Vagina (tissue), 2 donors: ENCODE measurements at places on chromosomes 1 and 21. TPM values are rescaled to one million over a fixed set of nuclear protein-coding genes. Genes with fewer than 3 reads are reported as not detected.
A peak's percentile ranks its signal among the peaks of the same experiment; 100 is the strongest.

Gene PLA2G5
- 2.7 TPM for total RNA-seq

Gene FAM163A
- total RNA-seq: 2.5 TPM

Gene C4BPB
- not detected for total RNA-seq

Gene CFAP74
- total RNA-seq: not detected

Gene CLDN17
- 2.2 TPM for total RNA-seq

Gene FAM110D
- total RNA-seq: 4.2 TPM

Gene NAXE
- 46.7 TPM for total RNA-seq

DNA sequence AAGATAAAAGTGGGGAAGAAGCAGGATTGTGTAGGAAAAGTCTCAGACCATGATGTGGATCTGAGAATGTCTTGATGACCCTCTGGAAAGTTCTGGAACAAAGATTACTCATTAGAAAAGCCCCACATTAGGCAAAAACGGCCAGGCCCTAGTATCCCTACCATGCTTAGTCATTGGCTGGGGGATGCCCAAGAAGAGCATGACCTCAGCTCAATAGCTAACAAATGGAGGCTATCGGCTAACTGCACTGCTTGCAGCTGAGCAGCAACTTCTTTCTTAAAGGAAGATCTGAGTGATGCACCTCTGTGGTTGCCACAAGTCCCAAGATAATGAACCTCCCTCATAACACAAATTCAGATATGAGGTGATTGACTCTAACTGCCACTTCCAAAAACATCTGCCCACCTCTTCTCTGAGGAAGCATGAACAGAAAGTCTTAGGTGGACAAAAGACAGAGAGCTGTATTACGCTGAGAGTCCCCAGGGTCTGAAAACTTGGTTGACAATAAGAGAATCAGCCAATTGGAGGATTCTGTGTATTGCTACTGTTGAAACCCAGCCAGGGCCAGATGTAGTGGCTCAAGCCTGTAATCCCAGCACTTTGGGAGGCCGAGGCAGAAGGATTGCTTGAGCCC is 64.6 kb upstream of the AK4 start:
- H3K27ac ChIP-seq: no peak overlapping the region
- DNase-seq: no peak
- no peak overlapping the region for H3K4me3 ChIP-seq
- H3K36me3 ChIP-seq: no peaks in the 10 kb centered on the region

DNA sequence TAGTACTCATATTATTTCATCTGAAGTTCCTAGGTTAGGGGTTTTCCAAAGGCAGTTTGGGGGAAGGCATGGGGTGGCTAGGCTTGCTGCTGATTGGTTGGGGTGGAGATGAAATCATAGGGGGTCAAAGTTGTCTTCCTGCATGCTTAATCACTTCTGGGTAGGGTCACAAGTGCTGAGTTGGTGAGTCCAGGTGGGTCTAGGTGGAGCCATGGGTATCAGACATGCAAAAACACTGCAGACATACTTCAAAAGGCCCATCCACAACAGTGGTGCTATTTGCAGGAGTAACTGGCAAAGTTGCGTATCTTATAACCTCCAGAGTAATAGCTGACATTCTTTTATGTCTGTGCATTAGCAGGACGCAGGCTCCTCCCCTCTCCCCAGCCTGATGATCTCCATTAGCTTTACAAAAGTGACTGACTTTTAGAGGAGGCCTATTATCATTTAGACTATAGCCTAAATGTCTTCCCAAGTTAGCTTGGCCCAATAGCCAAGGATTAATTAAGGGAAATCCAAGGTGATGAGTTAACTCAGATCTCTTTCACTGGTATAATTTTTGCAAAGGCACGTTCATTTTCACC is 374.4 kb upstream of the PRMT6 start:
- H3K27me3 ChIP-seq: no peaks in the 10 kb centered on the region
- H3K36me3 ChIP-seq: no peaks in the 10 kb centered on the region
- DNase-seq: no peak
- H3K4me3 ChIP-seq: no peak overlapping the region
- no peak overlapping the region for H3K27ac ChIP-seq

DNA sequence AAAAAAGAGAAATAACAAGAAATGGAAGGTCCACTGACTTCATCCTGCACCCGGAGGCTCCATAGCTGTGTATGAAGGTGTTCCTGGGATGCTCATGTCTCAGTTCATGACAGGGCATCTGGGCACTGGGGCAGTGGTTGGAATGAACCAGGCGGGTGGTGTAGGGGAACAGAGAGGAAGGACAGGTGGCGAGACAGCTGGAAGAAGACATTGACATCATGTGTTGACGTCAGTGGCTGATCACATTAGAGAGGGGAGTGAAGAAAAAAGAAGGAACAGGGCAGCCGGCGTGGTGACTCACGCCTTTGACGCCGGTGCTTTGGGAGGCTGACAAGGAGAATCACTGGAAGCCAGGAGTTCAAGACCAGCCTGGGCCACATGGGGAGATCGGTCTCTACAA is 50.1 kb downstream of the HUNK start:
- no peak overlapping the region for H3K27ac ChIP-seq
- H3K4me3 ChIP-seq: no peak overlapping the region
- DNase-seq: peak; percentile 49
- H3K4me1 ChIP-seq: no peaks in the 10 kb centered on the region
- no peaks in the 10 kb centered on the region for H3K36me3 ChIP-seq

GRCh38 chr1:110235834-110236682 is 25.9 kb downstream of the KCNC4 start:
- H3K27ac ChIP-seq: peak overlapping the region; percentile 46
- no peak for DNase-seq
- no peaks in the 10 kb centered on the region for H3K36me3 ChIP-seq
- peaks cover 13% of the 10 kb centered on the region for H3K4me1 ChIP-seq
- no peaks in the 10 kb centered on the region for H3K27me3 ChIP-seq

GRCh38 chr1:54500107-54500431 is 48.0 kb upstream of the ACOT11 start:
- peaks cover 14% of the 10 kb centered on the region for H3K4me1 ChIP-seq
- peak overlapping the region; percentile 51 for H3K4me3 ChIP-seq
- DNase-seq: no peak
- H3K27ac ChIP-seq: no peak overlapping the region

GRCh38 chr1:167305706-167306277 is 85.1 kb downstream of the POU2F1 start:
- H3K27ac ChIP-seq: no peak overlapping the region
- DNase-seq: no peak
- H3K36me3 ChIP-seq: no peaks in the 10 kb centered on the region
- no peaks in the 10 kb centered on the region for H3K27me3 ChIP-seq

DNA sequence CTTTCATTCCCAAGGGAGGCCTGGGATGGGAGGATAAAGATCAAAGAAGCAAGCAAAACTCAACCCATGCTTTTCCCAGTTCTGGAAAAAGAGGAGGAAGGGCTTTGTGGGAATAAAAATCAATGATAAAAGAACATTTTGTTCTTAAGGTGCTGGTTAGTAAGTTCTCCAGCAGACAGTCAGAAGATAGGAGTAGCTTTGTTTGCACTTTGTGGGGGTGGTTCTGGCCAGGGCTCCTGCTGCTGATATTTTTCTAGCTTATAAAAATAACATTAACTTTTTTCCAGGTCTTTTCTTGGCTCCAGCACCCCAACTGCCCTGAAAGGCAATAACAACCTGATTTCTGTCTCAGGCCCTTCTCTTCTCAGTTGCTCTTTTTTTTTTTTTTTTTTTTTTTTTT is 220.0 kb downstream of the FGGY start:
- H3K4me1 ChIP-seq: peaks cover 31% of the 10 kb centered on the region
- H3K36me3 ChIP-seq: no peaks in the 10 kb centered on the region
- H3K27me3 ChIP-seq: no peaks in the 10 kb centered on the region
- H3K27ac ChIP-seq: peak overlapping the region; percentile 43
- no peak overlapping the region for H3K4me3 ChIP-seq

DNA sequence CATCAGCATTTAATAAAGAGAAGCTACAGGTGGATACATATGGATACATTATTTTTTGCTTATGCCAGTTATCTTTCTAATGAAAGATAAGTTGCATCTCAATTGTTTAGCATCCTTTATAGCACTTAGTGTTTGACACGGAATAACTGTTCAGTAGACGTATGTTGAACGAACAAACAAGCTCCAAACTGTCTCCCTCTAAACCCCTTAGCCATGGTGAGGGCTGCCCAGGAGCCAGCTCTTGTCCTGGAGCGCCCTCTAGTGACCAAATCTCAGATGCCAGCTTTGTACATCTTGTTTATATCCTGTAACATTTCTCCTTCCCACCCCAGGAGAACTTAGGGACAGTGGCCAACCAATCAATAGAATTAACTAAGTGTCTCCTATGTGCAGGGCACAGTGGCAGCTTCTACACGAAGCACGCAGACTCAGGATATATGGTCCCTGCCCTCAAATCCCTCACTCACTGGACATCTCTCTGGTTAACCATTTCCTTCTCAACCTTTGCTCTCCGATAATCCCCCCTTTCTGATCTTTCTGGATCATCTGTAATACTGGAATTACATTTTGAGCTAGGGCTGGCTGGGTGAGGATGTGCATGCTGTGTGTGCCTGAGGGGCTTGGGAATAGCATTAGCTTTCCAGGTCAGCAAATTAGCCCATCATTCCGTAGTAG is 22.9 kb downstream of the KCNA10 start:
- no peaks in the 10 kb centered on the region for H3K4me1 ChIP-seq
- no peak overlapping the region for H3K4me3 ChIP-seq
- H3K27me3 ChIP-seq: no peaks in the 10 kb centered on the region
- no peak overlapping the region for H3K27ac ChIP-seq

GRCh38 chr21:25734654-25734903 is 125 bp downstream of the ATP5PF start:
- DNase-seq: no peak
- peaks cover 50% of the 10 kb centered on the region for H3K4me1 ChIP-seq
- peak overlapping the region; percentile 99 for H3K27ac ChIP-seq
- H3K27me3 ChIP-seq: no peaks in the 10 kb centered on the region

DNA sequence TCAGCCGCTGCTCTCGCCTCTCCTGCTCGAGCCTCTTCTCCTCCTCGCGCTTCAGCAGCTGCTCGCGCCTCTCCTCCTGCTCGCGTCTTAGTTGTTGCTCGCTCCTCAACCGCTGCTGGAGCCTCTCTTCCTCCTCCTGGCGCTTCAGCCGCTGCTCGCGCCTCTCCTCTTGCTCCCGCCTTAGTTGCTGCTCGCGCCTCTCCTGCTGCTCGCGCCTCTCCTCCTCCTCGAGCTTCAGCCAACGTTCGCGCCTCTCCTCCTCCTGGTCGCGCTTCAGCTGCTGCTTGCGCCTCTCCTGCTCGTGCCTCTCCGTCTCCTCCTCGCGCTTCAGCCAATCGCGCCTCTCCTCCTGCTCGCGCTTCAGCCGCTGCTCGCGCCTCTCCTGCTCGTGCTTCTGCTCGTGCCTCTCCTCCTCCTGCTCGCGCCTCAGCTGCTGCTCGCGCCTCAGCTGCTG is 3.7 kb downstream of the TCHH start:
- H3K27me3 ChIP-seq: peaks cover 12% of the 10 kb centered on the region
- H3K36me3 ChIP-seq: no peaks in the 10 kb centered on the region
- peak overlapping the region; percentile 33 for H3K4me3 ChIP-seq
- no peak overlapping the region for H3K27ac ChIP-seq
- no peak for DNase-seq

- no peaks in the 10 kb centered on the region for H3K27me3 ChIP-seq
- no peak overlapping the region for H3K27ac ChIP-seq
- H3K36me3 ChIP-seq: no peaks in the 10 kb centered on the region
- H3K4me1 ChIP-seq: no peaks in the 10 kb centered on the region
- H3K4me3 ChIP-seq: no peak overlapping the region
Observed at GRCh38 chr1:29967261-29967660, 730.9 kb downstream of the PTPRU start.

GRCh38 chr1:65894738-65895605 is 102.3 kb downstream of the PDE4B start:
- no peak for DNase-seq
- H3K4me1 ChIP-seq: no peaks in the 10 kb centered on the region
- H3K4me3 ChIP-seq: no peak overlapping the region
- no peaks in the 10 kb centered on the region for H3K36me3 ChIP-seq
- H3K27ac ChIP-seq: no peak overlapping the region

DNA sequence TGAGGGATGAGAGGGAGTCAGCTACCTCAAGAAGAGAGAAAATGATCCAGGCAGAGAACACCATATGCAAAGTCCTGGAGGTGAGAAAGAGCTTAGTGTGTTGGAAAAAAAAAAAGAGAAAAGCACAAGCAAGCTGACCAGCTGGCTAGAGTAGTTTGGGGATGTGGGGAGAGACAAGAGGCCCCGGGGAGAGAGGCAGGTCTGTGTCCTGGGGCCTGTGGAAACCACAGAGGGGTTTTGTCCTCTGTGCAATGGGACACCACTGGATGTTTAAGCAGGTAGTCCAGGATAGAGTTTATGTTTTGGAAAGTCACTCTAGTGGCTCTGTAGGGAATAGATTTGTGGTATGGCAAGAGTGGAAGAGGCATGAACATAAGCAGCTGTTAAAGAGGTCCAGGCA is 14.4 kb upstream of the CHI3L1 start:
- peaks cover 34% of the 10 kb centered on the region for H3K4me1 ChIP-seq
- no peak overlapping the region for H3K4me3 ChIP-seq
- peak overlapping the region; percentile 70 for H3K27ac ChIP-seq
- no peak for DNase-seq
- no peaks in the 10 kb centered on the region for H3K36me3 ChIP-seq
- H3K27me3 ChIP-seq: no peaks in the 10 kb centered on the region

GRCh38 chr1:213264531-213264930 is 213.5 kb downstream of the RPS6KC1 start:
- H3K27me3 ChIP-seq: no peaks in the 10 kb centered on the region
- no peak for DNase-seq
- H3K4me3 ChIP-seq: no peak overlapping the region
- no peaks in the 10 kb centered on the region for H3K36me3 ChIP-seq

- no peaks in the 10 kb centered on the region for H3K4me1 ChIP-seq
- H3K36me3 ChIP-seq: peaks cover 31% of the 10 kb centered on the region
- no peak overlapping the region for H3K4me3 ChIP-seq
- DNase-seq: no peak
- no peaks in the 10 kb centered on the region for H3K27me3 ChIP-seq
Observed at GRCh38 chr1:243335292-243335691, 79.5 kb downstream of the SDCCAG8 start.

- no peaks in the 10 kb centered on the region for H3K27me3 ChIP-seq
- H3K36me3 ChIP-seq: no peaks in the 10 kb centered on the region
- peak overlapping the region; percentile 55 for H3K27ac ChIP-seq
- DNase-seq: no peak
- H3K4me1 ChIP-seq: peaks cover 11% of the 10 kb centered on the region
Observed at GRCh38 chr21:16078382-16078781, 348.6 kb downstream of the USP25 start.

DNA sequence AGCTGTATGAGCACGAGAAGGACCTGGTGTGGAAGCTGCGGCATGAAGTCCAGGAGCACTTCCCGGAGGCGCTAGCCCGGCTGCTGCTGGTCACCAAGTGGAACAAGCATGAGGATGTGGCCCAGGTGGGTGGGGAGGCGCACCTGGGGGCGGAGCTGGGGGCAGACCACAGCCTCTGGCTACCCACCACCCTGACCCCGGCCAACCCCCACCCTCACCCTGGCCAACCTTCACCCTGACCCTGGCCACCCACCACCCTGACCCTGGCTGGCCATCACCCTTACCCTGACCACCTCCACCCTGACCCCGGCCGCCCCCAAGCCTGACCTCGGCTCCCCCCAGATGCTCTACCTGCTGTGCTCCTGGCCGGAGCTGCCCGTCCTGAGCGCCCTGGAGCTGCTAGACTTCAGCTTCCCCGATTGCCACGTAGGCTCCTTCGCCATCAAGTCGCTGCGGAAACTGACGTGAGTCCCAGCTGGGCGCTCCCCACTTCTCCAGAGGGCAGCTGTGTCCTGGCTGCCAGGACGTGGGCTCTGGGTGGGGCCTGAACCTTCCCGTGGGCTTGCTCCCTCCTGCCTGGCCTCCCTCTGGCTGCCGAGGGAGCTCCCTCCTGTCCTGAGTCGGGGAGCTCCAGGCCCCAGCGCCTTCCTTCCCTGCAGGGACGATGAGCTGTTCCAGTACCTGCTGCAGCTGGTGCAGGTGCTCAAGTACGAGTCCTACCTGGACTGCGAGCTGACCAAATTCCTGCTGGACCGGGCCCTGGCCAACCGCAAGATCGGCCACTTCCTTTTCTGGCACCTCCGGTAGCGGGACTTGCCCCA is 69.5 kb downstream of the PIK3CD start:
- no peak for DNase-seq
- H3K27ac ChIP-seq: no peak overlapping the region
- H3K36me3 ChIP-seq: no peaks in the 10 kb centered on the region
- no peak overlapping the region for H3K4me3 ChIP-seq
